ENCODE measurements at places on chromosomes 2 and 18.

DNA sequence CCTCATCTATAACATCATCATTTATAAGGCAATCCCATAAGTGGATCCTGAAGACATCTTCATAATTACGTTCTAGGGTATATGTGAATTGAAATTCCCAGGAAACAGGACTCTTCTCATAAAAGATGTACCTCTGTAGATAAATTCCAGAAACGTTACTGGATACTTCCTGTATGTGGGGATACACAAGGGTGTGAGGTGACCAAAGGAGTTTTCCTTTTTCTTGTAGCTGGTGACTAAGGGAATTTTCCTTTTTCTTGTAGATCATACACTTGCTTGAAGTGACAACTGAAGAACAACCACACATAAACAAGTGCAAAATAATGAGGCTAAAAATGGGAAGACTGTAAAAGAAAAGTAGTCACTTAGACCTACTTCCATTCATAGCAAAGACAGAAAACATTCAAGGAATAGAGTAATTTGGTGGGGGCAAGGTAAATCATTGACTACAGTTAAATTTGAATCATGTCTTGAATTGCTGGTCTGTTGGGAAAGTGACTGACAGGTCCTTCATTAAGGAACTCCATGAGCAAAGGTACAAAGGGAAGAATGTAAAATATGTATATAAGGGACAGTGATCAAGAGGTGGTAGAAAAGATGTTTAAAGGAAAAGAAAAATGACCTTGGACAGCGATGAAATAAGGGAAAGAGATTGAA is 53.2 kb upstream of the UBE2E3 start:
- no peak for DNase-seq

GRCh38 chr2:120231974-120232635 is 8.9 kb upstream of the TMEM185B start:
- peak; percentile 58 for DNase-seq

DNA sequence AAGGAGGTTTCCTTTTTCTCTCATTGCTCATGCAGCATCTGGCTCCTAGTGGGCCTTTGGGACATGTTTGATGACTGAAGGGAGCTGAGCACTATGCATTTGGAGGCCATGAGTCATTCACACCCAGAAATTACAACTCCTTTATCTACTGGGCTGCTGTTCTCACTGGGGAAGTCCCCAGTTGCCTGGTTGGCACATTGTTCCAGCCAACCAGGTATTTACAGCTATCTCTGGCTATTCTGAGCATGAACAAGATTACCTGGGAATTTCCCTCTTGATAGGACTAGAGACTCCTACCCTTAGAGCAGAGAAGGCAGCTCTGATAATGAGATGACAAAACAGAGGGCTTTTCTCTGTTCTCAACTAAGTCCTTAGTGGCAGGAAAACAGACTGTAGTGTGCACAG is 206.5 kb downstream of the SETBP1 start:
- no peak for DNase-seq

- no peak for DNase-seq
These were observed 283.5 kb upstream of the EPAS1 start for GRCh38 chr2:46013726-46014125.

- peak; percentile 66 for DNase-seq
These were observed 47.5 kb downstream of the ZFP36L2 start for GRCh38 chr2:43178602-43179542.

DNA sequence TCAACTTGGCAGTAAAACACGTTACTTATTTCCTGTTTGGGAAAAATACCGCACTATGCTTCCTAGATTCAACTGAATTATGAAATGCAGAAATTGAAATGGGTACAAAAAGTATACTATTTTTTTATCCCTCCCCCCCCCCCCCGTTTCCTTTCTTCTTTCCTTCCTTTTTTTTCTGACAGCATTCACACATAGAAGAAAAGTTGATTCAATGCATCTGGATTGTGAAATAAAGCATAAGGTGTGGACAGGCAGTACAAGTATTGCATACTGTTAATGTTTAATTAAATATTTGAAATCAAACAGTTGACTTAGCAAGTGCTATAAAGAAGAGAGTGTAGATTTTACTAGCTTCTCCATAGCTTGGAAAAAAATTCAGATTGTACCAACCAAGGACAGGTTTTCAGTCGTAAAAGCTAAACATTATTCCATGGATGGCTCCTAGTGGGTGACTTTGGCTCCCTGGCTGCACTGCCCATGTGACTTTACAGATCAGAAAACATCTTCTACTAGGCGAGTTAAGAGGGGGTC is 21.6 kb upstream of the AGFG1 start:
- no peak for DNase-seq

DNA sequence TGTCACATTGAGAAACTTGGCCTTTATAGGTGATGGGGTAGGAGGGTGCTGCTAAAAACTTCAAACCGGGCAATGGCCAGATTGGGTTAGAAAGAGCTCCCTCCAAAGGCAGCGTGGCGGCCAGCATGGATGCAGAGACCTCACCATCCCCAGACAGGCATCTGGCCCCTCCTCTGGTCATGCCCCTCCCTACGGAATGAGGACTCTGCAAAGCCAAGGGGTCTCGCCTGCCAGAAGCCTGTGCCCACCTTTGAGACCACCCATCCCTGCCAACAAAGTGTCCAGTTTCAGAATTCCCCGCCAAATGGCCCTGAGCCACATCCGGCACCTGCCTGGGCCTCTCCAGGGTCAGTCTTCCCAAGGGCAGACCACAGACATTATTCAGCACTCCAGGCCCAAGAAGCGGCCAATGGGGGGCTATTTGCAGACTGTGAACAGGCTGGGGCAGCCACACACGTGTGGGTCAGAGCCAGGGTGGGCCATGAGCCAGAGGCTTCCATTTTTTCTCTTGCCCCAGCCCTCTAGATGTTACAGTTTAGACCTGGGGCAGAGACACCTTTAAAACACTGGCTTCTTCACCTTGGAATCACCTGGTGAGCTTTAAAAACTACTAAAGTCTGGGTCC is 4.2 kb upstream of the ATP6V1B1 start:
- no peak for DNase-seq

DNA sequence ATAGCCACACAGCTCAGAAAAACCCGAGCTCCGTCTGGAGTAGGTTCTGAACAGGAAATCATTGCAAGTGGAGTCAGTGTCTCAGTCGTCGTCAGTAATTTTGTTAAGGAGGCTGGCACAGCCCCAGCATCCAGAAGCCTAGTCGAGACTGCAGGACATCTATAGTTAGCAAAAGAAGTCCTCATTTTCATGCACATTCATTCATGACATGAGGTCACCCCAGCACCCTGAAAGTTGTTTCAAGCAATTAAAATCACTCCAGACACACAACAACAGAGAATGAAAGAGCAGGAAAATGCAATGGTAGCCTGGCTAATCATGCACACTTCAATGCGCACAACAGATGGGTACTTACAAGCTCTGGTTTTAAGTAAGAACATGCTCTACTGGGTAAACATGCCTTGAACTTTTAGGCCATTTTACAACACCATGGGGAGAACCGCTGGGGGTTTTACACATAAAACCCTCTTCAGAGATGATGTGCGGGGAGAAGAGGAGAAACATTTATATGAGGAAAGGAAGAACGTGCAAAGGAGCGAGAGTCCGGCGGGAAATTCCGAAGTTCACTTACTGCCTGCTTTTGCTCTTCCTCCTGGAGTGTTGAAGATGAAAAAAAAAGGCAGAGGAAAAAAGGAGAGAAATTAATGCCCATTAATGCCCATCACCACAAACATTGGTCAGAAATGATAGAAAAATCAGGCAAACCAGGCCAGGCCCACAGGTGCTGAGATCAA is 77.4 kb upstream of the DNMT3A start:
- DNase-seq: no peak

DNA sequence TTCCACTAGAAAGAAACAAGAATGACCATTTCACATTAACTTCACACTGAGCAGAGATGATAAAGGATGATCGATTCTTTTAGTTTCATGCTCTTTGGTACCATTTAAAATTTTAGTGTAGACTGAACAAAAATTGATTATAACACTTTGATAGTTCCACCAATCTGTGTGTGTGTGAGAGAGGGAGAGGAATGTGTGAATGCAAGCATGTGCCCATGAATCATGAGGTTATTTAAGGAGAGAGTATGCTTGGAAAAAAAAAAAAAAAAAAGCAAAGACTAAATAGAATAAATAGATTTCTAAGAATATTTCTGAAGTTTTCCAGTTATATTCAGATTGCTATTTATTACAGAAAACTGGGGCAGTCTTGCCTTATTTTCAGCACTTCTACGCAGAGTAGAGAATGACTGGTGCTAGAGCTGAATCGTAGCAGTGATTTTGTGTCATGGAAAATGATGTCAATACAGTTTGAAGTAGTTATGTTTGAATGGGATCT is 900.8 kb downstream of the SLC4A3 start:
- DNase-seq: no peak

GRCh38 chr18:61896118-61896517 is 3.3 kb upstream of the RNF152 start:
- DNase-seq: no peak

DNA sequence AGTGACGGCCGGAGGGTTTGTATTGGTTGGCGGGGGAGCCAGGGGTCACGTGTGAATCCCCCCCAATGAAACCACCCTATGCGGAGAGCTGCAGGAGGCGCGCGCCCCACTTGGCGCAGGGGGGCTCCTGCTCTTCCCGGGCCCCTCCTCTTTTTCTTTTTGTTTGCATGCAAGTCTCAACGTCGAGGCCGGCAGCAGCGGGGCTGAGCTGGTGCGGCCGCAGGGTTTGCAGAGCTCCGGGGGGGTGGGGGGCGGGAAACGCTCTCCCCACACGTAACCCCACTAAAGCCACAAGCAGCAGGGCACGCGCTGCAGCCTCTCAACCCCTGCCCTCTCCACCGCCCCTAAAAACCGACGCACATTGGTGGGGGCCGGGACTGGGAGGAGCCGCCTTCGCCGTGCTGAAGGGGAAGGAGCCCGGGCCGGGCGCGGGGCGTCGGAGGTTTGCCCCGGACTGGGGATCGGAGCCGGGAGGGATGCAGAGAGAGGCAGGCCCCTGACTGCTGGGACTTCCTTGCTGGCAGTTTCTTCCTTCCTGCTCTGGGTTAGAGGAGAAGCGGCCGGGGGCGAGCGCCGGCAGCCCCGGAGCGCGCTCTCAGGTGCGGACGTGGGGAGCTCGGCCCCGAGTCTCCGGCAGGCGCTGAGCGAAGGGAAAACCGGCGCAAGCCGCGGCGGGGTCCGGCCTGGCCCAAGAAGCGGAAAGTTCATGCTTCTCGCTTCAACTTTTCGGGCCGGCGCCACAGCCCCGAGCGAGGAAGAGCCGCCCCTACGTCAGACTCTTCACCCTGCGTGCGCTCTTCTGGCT is 864 bp downstream of the LBH start:
- DNase-seq: peak; percentile 63

DNA sequence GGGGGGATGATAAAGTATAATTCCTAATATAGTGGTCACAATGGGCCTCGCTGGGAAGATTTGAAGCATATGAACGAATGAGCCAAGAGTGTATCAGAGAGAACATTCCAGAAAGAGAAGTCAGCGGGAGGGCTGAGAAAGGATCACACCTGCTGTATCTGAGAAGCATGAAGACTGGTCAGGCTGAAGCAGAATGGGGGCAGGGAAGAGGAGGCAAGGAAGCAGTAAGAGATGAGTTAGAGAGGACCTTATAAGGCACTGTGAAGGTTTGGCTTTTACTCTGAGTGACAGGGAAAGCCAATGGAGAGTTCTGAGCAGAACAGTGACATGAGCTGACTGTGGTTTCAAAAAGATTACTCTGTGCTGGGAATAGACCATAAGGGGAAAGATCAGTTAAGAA is 73.5 kb downstream of the CHN1 start:
- no peak for DNase-seq

DNA sequence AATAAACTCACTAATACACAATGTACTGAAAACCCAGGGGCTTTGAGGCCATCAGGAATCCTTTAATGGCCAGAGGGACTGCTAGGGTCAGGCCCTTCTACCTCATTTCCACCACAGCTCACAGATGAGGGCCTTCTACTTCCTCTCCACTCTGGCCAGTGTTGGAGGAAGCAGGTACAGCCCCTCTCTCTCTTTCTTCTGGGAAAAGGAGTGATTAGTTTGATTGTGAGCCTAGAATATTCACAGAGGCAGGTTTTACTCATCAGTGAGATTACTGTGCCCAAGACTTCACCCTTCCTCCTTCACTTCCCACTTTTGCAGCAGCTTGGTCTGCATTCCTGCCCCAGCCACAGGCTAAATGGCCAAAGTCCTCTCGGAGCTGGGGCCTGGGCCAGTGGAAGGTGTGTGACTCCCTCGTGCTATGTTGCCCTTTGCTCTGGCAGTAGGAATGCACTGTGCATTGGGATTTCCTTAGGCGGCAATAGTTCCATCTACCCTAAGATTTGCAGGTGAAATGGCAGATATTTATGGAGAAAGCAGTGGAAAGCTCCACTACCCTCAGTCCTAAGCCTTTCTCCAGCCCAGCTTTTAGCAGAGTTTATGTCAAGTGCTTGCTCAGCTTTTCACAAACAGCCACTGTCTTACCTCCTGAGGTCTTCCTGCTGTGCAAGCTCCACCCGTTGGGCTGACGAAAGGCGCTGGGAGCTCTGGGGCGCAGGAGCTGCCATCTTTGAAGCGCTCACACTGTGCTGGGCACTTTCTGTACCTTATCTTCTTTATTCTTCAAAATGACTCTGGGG is 36.2 kb upstream of the YES1 start:
- DNase-seq: no peak

DNA sequence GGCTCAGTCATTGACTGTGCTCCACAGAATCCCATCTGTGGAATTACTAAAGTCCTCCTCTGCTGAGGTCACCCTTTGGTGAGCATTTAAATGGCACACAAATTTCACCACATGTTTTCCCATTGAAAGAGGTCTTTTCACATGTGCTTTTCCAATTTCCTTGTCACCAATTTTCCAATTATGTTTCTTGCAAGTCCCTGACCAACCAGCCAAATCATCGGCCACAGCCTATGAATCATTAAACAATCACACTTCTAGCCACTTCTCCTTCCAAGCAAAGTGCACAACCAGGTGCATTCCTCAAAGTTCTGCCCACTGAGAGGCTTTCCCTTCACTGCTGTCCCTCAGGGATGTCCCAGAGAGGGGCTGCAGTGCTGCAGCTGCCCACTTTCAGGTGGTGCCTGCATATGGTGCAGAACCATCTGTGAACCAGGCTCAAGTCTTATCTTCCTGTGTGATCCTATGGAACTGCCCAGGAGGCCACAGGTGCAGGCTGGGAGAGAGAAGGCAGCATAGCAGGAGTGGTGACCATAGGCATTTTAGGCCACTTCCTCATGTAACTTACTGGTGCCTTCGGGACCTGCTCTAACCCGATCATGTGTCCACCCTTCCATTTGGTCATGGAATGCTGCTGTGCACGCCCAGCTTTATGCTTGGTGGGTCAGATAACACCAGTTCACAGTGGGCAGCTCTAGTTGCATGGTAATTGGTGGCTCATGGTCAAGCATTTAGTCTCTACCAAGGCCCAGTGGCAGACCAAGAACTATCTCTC is 153.0 kb downstream of the SEPTIN10 start:
- DNase-seq: no peak

DNA sequence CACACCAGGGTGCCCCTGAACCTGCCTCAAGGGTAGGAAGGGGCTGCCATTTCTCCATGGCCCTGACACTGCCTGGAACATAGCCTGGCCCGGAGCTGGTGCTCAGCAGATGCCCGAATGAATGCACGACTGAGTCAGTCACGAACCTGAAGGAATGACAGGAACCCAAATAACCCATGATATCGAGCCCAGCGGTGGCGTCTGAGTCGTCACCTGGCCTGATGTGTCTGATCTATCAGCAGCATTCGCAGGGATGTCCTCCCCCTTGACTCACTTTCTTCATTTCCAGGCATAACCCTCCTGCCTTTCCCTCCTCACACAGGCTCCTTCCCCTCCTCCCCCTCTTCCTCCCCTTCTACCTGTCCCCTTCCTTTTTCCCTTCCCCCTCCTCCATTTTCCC is 52.1 kb upstream of the SMAD7 start:
- no peak for DNase-seq

GRCh38 chr2:19474128-19474527 is 115.7 kb upstream of the OSR1 start:
- no peak for DNase-seq

GRCh38 chr18:79749251-79750191 is 48.2 kb upstream of the KCNG2 start:
- no peak for DNase-seq

Data from hematopoietic multipotent progenitor cell treated with erythropoietin and hydrocortisone succinate and interleukin-3 and kit ligand, for 15 days (in vitro differentiated cells).